ENCODE measurements at places on chromosomes 13 and 19. TPM values are rescaled to one million over a fixed set of nuclear protein-coding genes. Genes with fewer than 3 reads are reported as not detected.

- H3K4me3 ChIP-seq, result peak overlapping the region; percentile 97
- peak overlapping the region; percentile 50 for H3K27ac ChIP-seq
- H3K27me3 ChIP-seq, result no peaks in the 10 kb centered on the region
- peaks cover 31% of the 10 kb centered on the region for H3K36me3 ChIP-seq
Observed at GRCh38 chr19:15419413-15420025, 731 bp upstream of the AKAP8L start.

- no peak for DNase-seq
- no peaks in the 10 kb centered on the region for H3K4me1 ChIP-seq
- no peaks in the 10 kb centered on the region for H3K36me3 ChIP-seq
- H3K27ac ChIP-seq, result no peak overlapping the region
Observed at GRCh38 chr19:34120846-34121639, 51.3 kb upstream of the LSM14A start.

GRCh38 chr19:13881692-13882418, 4.9 kb downstream of the NANOS3 start:
- H3K36me3 ChIP-seq, result no peaks in the 10 kb centered on the region
- H3K4me1 ChIP-seq, result no peaks in the 10 kb centered on the region
- no peak overlapping the region for H3K4me3 ChIP-seq
- DNase-seq, result no peak

DNA sequence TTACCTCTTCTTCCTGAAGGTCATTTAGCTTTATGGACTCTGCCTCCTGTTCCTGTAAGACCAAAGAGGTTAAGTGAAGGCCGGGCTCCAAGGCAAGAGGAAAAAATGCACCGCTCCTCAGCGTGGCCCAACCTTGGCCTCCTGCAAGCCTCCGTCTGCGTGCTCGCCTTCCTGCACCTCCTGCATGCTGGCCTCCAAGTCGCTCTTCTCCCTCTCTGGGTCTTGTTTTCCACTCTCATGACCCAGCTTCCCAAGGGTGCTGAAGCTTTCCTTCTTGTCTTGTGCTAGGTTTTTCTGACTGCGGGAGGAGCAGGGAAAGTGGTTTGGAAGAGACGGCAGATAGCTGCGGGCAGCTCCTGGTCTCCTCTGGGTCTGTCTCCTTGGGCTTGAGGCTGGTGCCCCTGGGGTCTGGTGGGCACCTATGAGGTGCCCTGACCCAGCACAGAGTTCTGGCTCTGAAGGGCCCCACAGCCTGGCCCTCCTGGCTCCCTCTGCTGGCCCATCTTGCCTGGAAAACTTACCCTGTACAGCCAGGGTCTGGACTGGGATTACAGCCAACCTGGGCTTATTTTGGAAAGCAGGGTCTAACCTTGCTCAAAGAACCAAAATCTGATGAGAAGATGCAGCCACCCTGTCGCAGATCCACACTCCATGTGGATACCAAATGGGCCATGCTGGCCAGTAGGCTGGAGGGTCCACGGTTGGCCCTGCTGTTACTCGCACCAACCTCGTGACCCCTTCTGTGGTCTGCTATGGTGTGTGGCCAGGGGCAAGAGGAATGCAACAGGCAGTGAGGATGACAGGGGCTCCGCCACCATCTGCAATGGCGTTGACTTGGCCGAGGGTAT, 5.2 kb downstream of the C13orf46 start:
- H3K4me1 ChIP-seq, result no peaks in the 10 kb centered on the region
- H3K4me3 ChIP-seq, result no peak overlapping the region
- H3K27ac ChIP-seq, result no peak overlapping the region
- H3K36me3 ChIP-seq, result no peaks in the 10 kb centered on the region
- DNase-seq, result no peak

GRCh38 chr13:49625392-49626079, 2.8 kb upstream of the ARL11 start:
- H3K27ac ChIP-seq, result peak overlapping the region; percentile 22
- no peak overlapping the region for H3K4me3 ChIP-seq
- no peak for DNase-seq
- H3K36me3 ChIP-seq, result no peaks in the 10 kb centered on the region
- H3K4me1 ChIP-seq, result no peaks in the 10 kb centered on the region
- H3K27me3 ChIP-seq, result no peaks in the 10 kb centered on the region

DNA sequence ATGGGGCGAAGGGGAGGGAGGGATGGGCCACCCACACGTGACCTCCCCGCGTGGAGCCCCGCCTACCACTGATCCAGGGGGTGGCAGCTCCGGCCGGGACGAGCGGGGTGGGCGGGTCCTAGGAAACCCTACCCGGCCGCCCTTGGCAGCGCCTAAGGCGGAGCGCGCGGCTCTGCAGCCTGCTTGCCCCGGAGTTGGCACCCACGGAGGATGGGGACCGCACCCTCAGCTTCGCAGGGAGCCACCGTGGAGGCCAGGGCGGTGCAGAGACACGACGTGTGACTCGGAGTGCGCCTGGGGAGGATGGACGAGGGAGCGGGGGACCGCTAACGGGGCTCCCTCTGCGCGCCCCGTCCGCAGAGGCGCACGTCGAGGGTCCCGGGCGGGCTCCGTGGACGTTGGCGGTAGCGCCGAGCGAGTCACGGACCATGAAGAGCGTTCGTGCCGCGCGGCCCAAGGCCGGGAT, at the start of gene RGS9BP:
Gene RGS9BP (plus strand): TSS at position 129 of the 466 bp plus-strand sequence. CDS start 416 bp downstream, outside the sequence.
- H3K4me1 ChIP-seq, result peaks cover 45% of the 10 kb centered on the region
- H3K27ac ChIP-seq, result peak within 1 kb of the TSS; percentile 92
- H3K27me3 ChIP-seq, result no peaks in the 10 kb centered on the region
- peak; percentile 85 for DNase-seq
- H3K36me3 ChIP-seq, result no peaks in the 10 kb centered on the region
- H3K4me3 ChIP-seq, result peak within 1 kb of the TSS; percentile 86

GRCh38 chr13:84980571-84980970, 818.6 kb downstream of the SLITRK6 start:
- H3K27ac ChIP-seq, result no peak overlapping the region
- H3K27me3 ChIP-seq, result no peaks in the 10 kb centered on the region
- no peaks in the 10 kb centered on the region for H3K4me1 ChIP-seq

- no peaks in the 10 kb centered on the region for H3K4me1 ChIP-seq
- H3K27me3 ChIP-seq, result no peaks in the 10 kb centered on the region
- H3K4me3 ChIP-seq, result no peak overlapping the region
- H3K27ac ChIP-seq, result no peak overlapping the region
- no peak for DNase-seq
Observed at GRCh38 chr19:38888876-38889275, 10.5 kb downstream of the SIRT2 start.

IGFL3 gene
- total RNA-seq, result not detected

CPB2 gene
- not detected for total RNA-seq

PRTN3 gene
- not detected for total RNA-seq

LRRC8E gene
- total RNA-seq, result 2.1 TPM

ZNF224 gene
- total RNA-seq, result 19.0 TPM

SOX1 gene
- not detected for total RNA-seq

All from right atrium auricular region (tissue), 2 donors.